ENCODE measurements at places on chromosomes 7 and 10.

- no peak for DNase-seq
Observed at GRCh38 chr10:45354261-45354660, 19.8 kb upstream of the ALOX5 start.

DNA sequence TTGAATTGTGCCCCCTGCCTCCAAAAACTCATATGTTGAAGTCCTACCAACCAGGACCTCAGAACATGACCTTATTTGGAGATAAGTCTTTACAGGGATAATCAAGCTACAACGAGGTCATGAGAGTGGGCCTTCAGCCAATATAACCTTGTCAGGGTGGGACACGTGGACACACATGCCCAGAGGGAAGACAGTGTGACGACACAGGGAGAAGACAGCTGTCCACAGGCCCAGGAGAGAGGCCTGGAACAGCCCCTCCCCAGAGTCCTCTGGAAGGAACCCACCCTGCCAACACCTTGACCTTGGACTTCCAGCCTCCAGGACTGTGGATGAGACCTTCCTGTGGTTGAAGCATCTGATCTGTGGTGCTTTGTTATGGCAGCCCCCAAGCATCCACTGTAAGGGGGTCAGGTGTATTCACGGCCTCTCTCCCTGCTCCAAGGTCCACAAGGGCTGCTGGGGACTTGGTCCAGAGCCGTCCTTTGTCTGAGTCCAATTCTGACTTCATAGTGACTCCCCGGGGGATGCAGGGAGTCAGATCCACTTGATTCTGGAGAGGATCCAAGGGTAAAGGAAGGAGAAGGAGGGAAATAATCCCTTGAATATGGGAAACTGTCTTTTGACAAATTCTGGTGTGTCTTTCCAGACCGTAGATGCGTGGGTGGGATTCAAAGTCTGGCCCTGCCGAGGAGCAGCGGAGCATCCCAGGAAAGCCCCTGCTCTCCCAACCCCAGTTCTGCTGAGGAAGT is 7.0 kb downstream of the CALML3 start:
- no peak for DNase-seq

GRCh38 chr10:14552015-14552414 is 221.3 kb upstream of the FRMD4A start:
- DNase-seq = no peak

GRCh38 chr10:104066945-104067344 is 18.7 kb downstream of the COL17A1 start:
- DNase-seq = no peak

GRCh38 chr10:97081621-97082235 is 104.0 kb downstream of the SLIT1 start:
- peak; percentile 90 for DNase-seq

DNA sequence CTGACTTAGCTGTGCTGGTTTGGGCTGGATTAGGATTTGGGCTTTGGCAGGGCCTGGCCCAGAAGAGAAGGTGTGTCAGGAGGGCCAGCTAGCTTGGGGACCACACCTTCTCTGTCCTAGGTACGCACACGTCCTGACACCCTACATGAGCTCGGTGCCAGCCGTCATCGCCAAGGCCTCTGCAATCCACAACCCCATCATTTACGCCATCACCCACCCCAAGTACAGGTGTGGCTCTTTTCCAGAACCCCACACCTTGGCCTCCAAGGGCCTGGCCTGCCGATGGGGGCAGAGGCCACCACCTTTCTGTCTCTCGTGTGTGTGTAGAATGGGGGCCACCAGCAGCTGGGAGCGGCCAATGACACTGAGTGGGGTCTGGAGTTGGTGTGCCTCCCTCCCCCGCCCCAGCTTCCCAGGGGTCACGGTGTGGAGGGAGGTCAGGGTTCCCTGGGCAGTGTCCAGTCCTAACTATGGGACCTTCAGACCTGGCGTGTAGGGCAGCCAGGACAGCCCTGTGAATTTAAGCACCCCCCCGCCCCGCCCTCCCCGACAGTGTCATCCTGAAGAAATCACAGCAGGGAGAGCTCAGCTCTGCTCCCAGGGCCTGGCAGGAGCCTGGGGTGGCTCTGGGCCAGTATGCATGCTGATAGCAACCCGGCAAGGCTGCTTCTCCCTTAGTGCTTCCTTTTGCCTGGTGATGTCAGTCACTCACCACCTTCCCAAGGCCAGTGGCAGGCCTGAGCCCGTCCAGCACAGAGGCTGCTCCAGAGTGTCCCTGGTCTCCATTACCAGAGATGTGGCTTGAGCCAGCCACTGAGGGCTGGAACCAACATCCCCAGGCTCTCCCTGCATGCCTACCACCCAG is 6.9 kb upstream of the LDB3 start:
- DNase-seq = no peak

DNA sequence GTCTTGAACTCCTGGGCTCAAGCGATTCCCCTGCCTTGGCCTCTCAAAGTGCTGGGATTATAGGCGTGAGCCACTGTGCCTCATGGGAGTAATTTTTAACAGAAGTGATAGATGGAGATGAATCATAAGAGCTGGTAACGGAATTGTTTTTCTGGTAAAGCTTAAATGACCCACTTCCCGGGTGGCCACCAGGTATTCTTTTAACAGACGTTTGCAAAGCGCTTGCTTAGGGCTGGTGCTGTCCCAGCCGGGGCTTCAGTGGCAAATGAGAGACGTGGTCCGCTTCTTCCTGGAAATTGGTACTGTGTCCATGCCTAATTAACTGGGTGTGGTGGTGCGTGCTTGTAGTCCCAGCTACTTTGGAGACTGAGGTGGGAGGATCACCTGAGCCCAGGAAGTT is 23.5 kb downstream of the CAMK1D start:
- DNase-seq = no peak

DNA sequence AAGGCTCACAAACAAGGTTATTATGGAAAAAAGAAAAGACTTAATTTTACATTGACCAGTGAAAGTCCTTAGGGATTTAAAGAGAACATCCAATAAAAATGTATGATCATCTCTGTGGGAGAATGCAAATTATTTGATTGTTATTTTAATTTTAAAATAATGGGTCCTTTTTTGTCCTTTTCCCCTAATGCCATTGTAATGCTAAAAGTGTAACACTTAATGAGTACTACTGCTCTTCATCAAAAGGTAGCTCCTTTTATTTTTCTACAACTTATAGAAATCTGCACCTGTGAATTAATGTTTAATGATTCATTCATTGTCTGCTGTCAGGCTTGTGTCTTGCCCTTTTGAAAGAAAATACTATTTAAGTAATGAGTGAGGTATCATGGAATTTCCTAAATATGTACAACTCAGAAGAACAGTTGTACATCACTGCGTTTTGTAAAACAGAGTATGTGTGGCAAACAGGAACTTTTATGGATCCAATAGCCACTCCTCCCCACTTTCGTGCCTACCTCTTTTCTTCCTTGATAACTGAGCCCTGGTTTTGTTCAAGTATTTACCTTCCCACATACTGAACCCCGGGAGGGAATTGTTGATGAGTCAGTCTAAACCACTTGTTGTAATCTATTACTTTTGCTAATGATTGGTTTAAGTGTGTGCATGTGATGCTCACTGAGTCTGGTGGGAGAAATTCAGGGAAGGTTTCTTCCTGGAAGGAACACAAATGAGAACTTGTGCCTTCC is 19.9 kb upstream of the TRUB1 start:
- DNase-seq = no peak

DNA sequence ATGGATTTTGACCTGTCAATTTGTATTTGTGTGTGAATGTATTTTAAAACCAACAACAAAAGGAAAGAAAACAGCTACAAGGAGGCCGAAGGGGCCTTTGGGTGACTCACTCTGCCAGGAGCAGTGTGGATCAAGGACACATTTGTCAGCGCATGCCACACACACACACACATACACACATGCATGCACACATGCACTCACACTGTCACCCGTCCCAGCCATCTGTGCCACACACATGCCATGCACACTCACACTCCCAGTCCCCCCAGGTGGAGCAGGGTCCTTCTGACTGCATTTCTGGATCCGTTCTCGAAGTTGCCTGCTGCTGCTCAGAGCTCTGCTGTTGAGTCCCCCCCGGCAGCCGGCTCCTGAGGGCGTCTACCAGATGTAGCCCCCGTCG is 26.0 kb downstream of the SPOCK2 start:
- no peak for DNase-seq

- no peak for DNase-seq
Observed at GRCh38 chr10:29501692-29502091, 133.1 kb downstream of the SVIL start.

Data from HEK293T (cell line).